ENCODE measurements at places on chromosomes 3 and 15. TPM values are rescaled to one million over a fixed set of nuclear protein-coding genes. Genes with fewer than 3 reads are reported as not detected.

DNA sequence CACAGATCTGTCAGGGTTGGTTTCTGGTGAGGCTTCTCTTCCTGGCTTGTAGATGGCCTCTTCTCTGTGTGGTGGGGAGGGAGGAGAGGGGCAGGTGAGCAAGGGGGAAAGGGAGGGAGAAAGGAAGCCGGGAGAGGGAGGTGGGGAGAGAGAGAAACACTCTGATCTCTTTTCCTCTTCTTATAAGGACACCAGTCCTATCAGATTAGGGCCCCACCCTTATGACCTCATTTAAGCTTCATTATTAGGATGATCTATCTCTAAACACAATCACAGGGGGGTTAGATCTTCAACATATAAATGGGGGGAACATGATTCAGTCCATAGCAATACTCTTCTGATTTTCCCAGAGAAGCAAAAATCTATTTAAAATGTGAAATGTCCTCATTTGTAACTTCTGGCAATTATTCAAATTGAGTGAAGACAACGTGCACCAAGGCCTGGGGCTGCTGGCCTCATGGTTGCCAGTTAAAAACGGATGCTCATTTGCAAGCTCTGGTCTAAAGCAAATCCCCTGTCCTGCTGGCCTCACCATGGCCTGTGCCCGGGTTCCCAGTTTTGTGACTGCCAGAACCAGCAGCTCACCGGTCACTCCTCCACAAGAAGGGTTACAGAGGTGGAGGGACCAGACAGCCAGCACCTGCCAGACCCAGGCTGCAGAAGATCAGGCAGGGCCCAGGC lies 8.3 kb downstream of the POMGNT2 start:
- H3K27me3 ChIP-seq: no peaks in the 10 kb centered on the region
- no peaks in the 10 kb centered on the region for H3K36me3 ChIP-seq
- peaks cover 8% of the 10 kb centered on the region for H3K4me1 ChIP-seq

The LRTM1 gene
- total RNA-seq: not detected

The PDZRN3 gene
- total RNA-seq: not detected

The SORD gene
- total RNA-seq: 104 TPM

The INTS14 gene
- 57.8 TPM for total RNA-seq

GRCh38 chr3:100759950-100760349 lies 50.7 kb downstream of the TFG start:
- H3K4me1 ChIP-seq: no peaks in the 10 kb centered on the region
- no peak overlapping the region for H3K27ac ChIP-seq
- no peak overlapping the region for H3K4me3 ChIP-seq
- DNase-seq: no peak
- no peaks in the 10 kb centered on the region for H3K36me3 ChIP-seq

All from HepG2 (cell line).